Dorsolateral prefrontal cortex (tissue), 122 donors: ENCODE measurements at places on chromosomes 4 and X.
A peak's percentile ranks its signal among the peaks of the same experiment; 100 is the strongest.

DNA sequence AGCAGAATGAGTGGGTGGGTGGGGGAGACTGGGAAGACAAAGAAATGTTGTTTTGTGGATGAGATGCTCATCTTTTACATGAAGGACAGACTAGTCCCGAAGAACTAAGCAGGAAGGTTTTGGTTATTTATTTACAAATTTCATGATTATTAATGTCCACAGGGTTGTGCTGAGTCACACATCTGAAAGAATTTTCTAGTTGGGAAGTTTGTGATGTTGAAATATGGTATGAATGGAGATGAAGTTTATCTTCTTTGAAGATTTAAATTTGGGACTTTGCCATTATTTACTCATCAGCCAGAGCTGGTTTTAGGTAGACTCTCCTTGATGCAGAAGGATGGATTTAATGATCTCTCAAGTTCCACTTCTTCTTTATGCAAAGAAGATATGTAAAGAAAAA, 75.5 kb downstream of the MOSPD2 start:
- DNase-seq: no peak

GRCh38 chr4:146311238-146311970, 97.1 kb downstream of the REELD1 start:
- DNase-seq: no peak

- DNase-seq: no peak
Measured at GRCh38 chrX:6026980-6027379, 201.7 kb downstream of the NLGN4X start.

DNA sequence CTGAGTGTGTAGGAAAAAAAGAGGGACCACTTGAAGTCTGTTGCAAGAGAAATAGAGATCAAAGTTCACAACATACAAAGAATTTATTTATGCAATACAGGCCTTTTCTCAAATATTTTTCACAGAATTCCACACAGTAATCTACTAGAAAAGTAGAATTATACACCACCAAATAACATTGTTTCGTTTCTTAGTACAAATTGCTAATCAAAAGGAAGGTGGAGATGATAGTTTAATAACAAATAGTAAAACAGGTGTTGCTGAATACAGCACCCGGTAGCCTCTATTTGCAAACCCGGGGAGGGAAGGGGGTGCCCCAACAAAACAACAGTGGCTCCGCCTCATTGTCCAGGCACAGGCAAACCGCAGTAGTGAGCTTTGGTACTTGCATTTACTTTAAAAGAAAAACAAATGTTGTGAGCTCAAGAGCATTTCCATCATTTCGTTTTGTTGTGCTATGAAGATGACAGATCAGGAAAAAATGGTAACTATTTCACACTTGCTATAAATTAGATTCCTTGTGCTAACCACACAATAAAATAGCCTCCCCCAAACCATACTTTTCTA, 186.4 kb downstream of the DCLK2 start:
- DNase-seq: no peak

- DNase-seq: no peak
Measured at GRCh38 chr4:169818063-169818679, 60.4 kb upstream of the HPF1 start.

GRCh38 chr4:41639291-41639690, 101.3 kb downstream of the LIMCH1 start:
- DNase-seq: no peak

- DNase-seq: no peak
Measured at GRCh38 chr4:20311856-20312255, 60.2 kb downstream of the SLIT2 start.

DNA sequence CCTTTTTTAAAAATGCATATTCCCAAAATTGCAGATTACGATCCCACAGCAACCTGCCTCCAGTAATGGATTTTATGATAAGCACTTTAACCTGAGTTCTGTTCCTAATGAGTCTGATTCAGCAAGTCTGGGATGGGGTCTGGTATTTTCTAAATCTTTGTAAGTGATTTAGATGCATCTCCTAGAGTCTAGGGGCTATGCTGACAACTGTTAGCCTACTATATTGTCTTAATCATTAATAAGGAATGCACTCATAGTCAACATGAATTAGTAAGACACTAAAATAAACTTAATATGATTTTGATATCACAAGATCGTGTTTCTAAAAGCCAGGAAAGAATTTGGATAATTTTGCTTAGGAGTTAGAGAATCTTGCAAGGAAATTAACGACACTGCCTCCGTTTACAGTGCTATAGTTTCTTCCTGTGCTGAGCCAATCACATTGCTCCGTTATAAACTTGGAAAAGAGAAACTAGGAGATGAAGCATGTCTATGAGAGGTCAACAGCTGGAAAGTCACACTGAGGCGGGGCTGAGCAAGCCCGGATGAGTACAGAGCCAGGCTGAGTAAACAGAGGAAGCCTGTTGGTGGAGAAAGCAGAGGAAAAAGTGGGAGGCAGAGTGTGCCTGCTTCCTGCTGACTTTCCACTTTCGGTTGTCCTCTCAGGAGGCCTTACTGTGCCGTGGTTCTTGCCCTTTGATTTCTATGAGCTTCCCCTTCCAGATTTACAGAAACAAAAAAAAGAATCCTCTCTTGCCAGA, 5.4 kb downstream of the SCARB2 start:
- DNase-seq: peak; percentile 86

GRCh38 chrX:130878350-130879341, 24.4 kb downstream of the ENOX2 start:
- no peak for DNase-seq

GRCh38 chr4:102867278-102868152, 1.3 kb upstream of the CISD2 start:
- no peak for DNase-seq

DNA sequence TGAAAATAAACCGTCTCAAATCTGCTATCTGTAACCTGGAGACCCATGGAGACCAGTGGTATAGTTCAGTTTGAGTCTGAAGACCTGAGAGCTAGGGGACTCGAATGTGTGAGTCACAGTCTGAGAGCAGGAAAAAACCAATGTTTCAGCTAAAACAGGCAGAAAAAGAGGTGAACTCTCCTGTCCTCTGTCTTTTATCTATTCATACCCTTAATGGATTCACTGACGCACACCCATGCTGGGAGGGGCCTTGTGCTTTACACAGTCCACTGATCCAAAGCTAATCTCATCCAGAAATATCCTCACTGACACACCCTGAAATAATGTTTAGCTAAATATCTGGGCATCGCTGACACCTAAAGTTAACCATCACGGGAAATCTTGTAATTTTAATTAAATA, 297.9 kb downstream of the GPM6A start:
- no peak for DNase-seq

DNA sequence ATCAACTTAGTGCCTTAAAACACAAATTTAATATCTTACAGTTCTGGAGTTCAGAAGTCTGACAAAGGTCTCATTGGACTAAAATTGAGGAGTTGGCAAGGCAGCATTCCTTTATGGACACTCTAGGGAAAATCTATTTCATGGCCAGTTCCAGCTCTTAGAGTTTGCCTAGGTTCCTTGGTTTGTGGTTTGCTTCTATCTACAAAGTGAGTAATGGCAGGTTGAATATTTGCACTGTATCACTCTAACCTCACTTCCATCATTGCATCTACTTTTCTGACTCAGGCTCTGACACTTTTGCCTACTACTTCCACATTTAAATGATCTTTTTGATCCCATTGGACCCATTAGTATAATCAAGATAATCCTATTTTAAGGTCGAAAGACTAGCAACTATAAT, 64.7 kb upstream of the PCDH10 start:
- DNase-seq: no peak

DNA sequence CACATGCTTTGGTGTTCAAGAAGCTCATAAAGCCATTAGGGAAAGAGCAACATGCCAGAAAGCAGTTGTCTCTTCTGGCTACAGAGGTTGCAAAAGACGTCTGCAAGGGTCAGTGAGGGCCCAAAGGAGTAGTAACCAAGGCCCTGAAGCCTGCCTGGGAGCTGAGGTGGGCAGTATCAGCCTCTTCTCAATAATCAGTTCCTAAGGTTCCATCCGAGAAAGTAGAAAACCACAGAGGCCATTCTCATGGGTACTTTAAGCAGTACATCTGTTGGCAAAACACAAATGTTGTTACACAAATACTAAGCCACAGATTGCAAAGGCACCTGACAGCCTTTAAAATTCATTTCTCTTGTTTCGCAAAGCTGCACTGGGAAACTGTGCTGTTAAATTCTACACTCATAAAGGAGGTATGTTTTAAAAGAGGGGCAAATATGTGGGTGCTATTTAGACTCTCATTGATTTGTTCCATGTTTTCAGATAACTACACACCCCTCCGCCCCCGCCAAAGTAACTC, 37.7 kb downstream of the MECP2 start:
- DNase-seq: no peak

DNA sequence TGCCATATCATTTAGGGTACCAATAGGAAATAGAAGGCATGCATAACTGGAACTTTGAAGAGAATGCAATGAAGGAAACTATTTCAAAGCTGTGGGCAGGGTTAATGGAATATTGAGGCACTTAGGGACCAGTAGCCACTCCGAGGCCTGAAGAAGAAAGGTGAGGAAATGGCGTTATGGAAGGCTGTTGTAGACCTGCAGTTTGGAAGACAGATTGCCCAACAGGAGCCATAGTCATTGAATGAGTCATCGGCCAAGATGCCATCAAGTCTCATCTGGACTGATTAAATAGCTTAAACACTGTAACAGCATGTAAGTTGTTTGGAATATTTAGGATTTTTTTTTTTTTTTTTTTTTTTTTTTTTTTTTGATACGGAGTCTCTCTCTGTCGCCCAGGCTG, 11.6 kb downstream of the CXCL13 start:
- no peak for DNase-seq

GRCh38 chr4:153004081-153004850, 68.1 kb downstream of the FHDC1 start:
- no peak for DNase-seq

GRCh38 chr4:54662901-54663585, 5.3 kb downstream of the KIT start:
- DNase-seq: no peak

DNA sequence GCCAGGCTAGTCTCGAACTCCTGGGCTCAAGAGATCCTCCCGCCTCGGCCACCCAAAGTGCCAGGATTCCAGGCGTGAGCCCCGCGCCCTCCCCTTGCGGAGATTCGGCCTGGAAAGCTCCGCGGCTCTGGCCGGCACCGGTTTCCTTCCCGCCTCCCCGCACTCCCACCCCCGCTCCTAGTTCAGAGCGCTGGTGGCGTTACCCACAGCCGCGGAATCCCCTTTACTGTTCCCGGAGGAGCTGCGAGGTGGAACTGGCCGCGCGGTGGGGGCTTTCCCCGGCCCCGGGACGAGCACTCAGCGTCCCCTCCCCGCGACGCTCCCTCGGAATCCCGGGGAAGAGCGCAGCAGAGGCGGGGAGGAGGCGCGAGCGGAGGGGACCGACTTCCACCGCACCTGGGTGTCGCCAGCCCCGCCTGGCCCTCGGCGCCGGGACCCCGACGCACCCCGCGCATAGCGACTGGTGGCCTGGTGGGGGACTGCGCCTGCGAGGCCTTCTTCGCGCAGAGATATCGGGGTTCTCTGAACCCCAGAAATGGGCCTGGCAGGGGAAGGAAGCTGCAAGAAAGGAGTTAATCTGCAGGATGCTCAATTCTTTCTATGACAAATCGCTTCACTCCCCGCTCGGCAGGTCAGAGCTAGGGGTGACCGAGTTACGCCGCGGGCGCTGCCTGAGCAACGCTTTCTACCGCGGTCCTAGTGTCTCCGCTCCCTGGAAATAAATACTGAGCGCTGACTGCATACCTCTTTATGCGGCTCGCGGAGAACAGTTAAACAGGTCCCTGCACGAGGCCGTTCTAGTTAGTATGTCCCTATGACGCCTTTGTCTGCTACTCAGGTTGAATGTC, 14.6 kb upstream of the SLC25A4 start:
- peak; percentile 40 for DNase-seq

DNA sequence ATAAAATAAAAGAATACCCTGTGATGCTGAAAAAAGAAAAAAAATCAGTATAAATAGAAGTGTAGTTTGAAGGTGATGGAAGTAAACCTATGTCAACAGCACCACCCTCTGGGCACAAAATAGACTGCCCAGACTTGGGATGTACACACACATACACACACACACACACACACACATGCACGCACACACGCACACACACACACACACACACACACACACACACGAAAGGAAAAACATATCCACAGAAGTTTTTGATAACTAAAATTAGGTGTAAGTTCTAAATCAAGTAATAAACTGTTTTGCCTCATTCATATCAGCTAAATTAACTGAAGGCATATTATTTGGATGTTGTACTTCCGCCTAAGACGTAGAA, 40.5 kb downstream of the ANXA5 start:
- no peak for DNase-seq

DNA sequence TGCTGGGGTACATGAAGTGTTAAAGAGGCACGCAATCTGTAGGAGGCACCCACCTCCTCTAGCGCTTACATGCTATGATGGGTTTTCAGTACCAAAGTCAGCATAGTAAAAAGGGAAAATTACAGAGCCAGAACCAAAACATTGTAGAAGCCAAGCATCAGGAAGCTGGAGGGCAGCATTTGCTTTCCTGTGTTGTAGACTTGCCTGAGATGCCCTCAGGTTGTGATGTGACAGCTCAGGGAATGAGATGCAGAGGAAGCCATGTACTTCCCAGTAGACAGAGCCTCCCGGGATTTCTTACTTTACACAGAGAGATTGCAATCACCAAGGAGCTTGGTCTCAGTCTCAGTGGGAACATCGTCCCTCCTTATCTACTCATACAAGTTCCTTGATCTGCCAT, 161.5 kb downstream of the ARAP2 start:
- DNase-seq: no peak

GRCh38 chr4:138216272-138216867, 25.8 kb downstream of the SLC7A11 start:
- no peak for DNase-seq

DNA sequence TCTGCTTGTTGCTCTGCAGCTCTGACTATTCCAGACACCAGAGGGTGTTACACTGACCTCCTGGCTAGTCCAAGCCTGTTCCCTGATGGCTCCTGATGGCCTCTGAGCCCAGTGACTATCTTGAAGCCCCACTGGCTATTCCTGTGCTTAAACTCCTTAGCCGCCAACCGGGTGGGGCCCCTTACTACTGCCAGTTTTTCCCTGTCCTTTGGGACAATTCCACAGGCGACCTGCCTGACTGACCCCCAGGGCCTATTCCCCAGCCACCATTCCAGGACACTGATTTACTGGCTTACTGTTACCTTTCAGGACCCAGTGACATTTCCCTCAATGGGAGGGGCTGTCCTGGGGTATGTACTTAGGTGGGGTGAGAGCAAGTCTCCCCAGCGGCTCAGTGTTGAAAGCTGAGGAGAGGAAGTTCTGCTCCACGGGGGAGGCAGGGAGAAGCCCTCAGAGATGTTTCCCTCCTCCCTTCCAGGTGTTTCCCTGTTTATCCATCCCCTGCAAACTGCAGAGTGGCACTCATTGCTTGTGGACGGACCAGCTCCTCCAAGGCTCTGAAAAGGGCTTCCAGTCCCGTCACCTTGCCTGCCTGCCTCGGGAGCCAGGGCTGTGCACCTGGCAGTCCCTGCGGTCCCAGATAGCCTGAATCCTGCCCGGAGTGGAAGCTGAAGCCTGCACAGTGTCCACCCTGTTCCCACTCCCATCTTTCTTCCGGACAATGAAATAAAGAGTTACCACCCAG, 4.0 kb downstream of the TIMP1 start:
- no peak for DNase-seq

DNA sequence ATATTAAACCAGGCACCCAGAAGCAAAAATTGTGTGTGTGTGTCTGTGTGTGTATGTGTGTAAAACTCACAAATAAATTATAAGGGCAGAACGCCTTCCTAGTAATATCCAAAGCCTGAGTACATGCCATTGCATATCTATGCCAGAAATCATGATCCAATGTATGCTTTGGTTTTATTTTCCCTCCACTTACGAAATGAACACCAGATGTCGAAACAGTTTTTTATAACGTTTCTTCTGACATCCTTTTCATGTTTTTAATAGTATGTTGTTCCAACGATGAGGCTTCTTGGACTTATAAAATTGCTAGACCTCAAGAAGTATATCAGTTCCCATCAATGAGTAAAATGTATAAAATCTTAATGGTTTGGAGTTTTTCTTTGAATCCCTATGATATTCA, 55.4 kb downstream of the KCNIP4 start:
- no peak for DNase-seq
